ENCODE measurements at places on chromosomes 11 and 22. TPM values are rescaled to one million over a fixed set of nuclear protein-coding genes. Genes with fewer than 3 reads are reported as not detected.

GRCh38 chr11:86043765-86044503 lies 24.9 kb downstream of the PICALM start:
- H3K4me1 ChIP-seq = peaks cover 34% of the 10 kb centered on the region
- H3K4me3 ChIP-seq = no peak overlapping the region
- no peak for DNase-seq
- H3K27ac ChIP-seq = peak overlapping the region; percentile 37
- H3K36me3 ChIP-seq = no peaks in the 10 kb centered on the region
- no peaks in the 10 kb centered on the region for H3K27me3 ChIP-seq

DNA sequence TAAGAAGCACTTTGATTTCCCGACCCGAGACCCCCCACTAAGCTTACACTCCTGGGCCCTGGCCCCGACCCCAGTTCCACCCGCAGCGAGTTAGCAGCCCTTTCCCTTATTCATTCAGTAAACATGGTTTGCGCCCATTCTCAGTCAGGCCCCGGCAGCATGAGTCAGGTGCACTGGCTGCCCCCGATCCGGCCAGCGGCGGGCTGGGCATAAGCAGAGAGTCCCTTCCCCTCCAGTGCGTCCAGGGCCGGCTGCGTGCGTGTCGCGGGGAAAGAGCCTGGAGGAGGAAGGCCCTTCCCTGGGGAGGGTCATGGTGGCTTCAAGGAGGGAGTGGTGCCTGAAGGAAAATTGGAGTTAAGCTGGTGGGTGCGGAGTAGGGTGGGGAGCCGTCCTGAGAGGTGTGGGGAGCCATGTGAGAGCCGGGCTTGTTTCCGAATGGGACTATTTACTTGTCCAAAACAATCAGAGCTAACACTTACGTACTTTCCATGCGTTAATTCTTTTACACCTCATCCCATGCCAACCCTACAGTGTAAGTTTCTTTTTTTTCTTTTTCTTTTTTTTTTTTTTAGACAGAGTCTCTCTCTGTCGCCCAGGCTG lies 657 bp downstream of the IGHMBP2 start:
- peaks cover 24% of the 10 kb centered on the region for H3K4me1 ChIP-seq
- peak; percentile 3 for DNase-seq
- H3K27me3 ChIP-seq = no peaks in the 10 kb centered on the region
- H3K4me3 ChIP-seq = peak overlapping the region; percentile 83
- H3K36me3 ChIP-seq = peaks cover 7% of the 10 kb centered on the region

DNA sequence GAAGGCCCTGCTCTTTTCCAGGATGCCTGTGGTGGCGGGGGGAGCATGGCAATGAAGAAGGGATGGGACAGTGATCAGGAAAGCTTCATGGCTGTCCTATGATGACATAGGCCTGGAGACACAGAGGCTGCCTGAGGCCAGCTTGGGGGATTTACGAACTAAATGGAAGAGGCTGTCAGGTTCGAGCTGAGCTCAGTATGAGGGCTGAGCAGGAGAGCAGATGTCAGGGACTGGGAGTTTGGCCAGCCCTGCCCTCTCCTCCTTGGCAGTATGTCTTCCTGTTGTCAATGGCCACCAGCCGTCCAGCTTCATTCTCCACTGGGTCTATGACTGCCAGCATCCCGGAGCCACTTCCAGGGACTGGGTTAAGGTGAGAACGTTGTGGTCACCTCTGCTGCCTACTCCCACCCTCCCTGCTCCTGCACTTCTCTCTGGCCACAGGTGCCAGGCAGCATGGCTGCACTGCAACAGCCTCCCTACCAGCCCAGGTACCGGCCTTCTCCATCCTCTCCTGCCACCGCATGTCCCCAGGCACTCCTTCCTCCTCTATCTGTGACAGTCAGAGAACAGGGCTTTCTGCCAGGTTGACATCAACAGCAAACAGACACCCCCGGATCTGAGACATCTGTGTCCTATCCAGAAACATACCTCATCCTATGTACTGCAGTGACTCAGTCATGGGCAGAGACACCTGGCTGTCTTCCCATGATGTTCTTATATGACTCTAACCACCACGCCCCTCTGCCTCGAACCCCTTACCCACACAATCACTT lies 75.1 kb downstream of the KIRREL3 start:
- no peak for DNase-seq
- H3K36me3 ChIP-seq = no peaks in the 10 kb centered on the region
- no peak overlapping the region for H3K4me3 ChIP-seq
- no peaks in the 10 kb centered on the region for H3K27me3 ChIP-seq
- H3K27ac ChIP-seq = no peak overlapping the region

GRCh38 chr11:72773291-72773690 lies 20.6 kb downstream of the STARD10 start:
- peaks cover 6% of the 10 kb centered on the region for H3K4me1 ChIP-seq
- no peaks in the 10 kb centered on the region for H3K27me3 ChIP-seq
- no peak overlapping the region for H3K27ac ChIP-seq

DNA sequence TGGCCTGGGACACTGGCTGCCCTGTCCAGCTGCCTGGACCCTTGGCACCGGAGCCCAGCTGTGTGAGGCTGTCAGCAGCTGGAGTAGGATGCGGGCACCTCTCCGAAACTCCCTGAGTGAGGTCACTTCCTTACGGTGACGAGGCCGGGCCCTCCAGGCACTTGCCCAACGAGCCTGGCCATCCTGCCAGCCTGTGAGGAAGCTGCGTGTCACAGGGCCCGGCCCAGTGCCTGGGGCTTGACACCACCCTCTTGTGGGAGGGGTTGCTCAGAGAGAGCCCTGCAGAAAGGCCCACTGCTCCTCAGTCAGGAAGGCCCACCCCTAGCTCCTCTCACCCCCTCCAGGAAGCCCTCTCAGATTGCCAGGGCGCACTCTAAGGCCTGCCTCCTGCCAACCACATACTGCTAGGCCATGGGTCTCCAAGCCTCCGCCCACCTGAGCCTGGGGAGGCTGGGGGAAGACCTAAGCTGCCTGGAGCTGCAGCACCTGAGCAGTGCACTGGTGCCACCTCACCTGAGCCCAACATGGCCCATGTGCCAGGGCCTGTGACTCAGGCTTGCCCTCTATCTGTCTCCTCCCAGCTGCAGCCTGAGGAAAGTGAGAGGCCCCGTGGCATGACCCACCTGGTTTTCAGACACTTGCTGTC lies 4.3 kb upstream of the PHLDA2 start:
- no peaks in the 10 kb centered on the region for H3K27me3 ChIP-seq
- no peak overlapping the region for H3K4me3 ChIP-seq
- DNase-seq = peak; percentile 27

DNA sequence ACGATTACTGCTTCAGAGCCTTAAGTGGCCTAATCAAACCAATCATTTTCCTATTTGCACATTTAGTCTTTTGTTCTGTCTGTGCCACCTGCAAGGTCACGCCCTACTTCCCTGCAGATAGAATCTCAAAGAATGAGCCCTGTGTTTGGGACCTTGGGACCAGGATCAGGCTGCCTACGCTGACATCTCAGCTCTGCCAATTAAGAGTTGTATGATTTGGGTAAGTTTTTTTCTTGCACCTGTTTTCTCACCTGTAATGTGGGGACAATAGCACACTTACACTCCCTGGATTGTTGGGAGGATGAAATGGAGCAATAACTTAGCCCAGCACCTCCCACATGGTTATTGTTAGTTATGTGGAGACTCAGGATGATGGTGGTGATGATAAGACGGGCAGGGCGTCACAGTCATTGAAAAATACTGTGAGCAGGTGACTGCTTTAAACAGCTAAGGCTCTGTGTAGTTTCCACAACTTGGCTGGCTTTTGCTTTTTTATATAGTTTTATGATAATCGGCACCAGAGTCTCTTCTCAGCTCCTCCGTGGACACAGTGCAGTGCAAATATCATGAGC lies 155.0 kb downstream of the ADAMTS15 start:
- H3K4me1 ChIP-seq = no peaks in the 10 kb centered on the region
- no peak overlapping the region for H3K4me3 ChIP-seq
- no peak overlapping the region for H3K27ac ChIP-seq
- DNase-seq = no peak
- H3K36me3 ChIP-seq = no peaks in the 10 kb centered on the region

GRCh38 chr11:43825217-43825816 lies 55.3 kb upstream of the ALKBH3 start:
- H3K4me1 ChIP-seq = no peaks in the 10 kb centered on the region
- no peaks in the 10 kb centered on the region for H3K27me3 ChIP-seq
- H3K4me3 ChIP-seq = no peak overlapping the region

GRCh38 chr11:128924104-128924503 lies 18.6 kb downstream of the TP53AIP1 start:
- no peaks in the 10 kb centered on the region for H3K4me1 ChIP-seq
- no peak overlapping the region for H3K4me3 ChIP-seq
- no peak overlapping the region for H3K27ac ChIP-seq
- no peak for DNase-seq

GRCh38 chr22:47315862-47316419 lies 553.5 kb downstream of the TBC1D22A start:
- H3K4me3 ChIP-seq = no peak overlapping the region
- H3K4me1 ChIP-seq = no peaks in the 10 kb centered on the region
- DNase-seq = no peak
- no peaks in the 10 kb centered on the region for H3K36me3 ChIP-seq

GRCh38 chr11:86294026-86294425 lies 8.0 kb upstream of the HIKESHI start:
- peaks cover 1% of the 10 kb centered on the region for H3K4me1 ChIP-seq
- no peak overlapping the region for H3K4me3 ChIP-seq
- no peaks in the 10 kb centered on the region for H3K36me3 ChIP-seq
- DNase-seq = no peak

- no peaks in the 10 kb centered on the region for H3K4me1 ChIP-seq
- H3K27me3 ChIP-seq = peaks cover 4% of the 10 kb centered on the region
- H3K4me3 ChIP-seq = no peak overlapping the region
Observed at GRCh38 chr11:94658386-94658785, 91.2 kb downstream of the PIWIL4 start.

DNA sequence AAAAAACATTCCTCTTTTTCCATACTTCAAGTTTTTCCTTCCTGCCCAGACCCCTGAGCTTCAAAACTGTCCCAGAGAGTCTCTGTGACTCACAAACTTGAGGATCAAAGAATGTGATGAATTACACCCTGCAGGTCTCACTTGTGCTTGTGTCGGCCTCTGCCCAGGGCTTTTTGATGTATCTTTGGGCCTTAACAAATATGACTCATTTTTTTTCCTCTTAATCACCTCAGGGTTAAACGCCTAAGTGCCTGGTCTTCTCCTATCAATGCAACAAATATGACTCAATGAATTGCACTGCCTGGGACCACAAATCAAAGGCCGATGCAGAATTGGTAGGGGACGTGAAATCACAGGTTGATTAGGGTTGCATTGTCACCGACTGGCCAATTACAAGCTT lies 267.7 kb downstream of the LARGE1 start:
- H3K27me3 ChIP-seq = no peaks in the 10 kb centered on the region
- H3K36me3 ChIP-seq = no peaks in the 10 kb centered on the region

DNA sequence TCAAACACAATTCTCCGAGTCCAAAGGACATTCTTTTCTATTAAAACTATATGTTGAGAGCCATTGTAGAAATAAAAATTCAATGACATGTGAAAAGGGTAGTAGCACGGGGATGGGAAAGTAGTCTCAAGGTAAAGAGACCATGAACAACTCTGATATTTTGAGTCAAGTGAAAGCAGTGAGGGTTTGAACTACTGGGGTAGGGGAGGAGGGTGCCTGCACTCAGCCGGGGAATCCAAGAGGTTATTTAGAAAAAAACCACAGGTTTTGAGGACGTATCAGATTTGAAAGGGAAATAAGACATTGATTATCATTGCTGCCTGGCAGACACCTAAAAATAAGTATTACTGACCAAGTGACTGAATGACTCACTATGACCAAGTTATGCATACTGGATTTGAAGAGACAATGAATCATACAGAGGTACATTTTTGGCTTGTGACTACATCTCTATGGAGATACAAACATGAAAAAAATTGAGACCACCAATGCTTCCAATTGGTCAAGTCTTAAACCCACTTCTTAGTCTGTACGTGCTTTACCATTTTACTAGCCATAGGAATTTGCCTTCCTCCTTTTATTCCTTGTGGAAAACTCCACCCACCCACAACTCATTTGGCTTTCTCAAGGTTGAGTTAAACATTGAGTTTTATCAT lies 2.2 kb upstream of the OR52H1 start:
- no peaks in the 10 kb centered on the region for H3K4me1 ChIP-seq
- H3K27ac ChIP-seq = no peak overlapping the region
- no peak for DNase-seq
- H3K4me3 ChIP-seq = no peak overlapping the region

DNA sequence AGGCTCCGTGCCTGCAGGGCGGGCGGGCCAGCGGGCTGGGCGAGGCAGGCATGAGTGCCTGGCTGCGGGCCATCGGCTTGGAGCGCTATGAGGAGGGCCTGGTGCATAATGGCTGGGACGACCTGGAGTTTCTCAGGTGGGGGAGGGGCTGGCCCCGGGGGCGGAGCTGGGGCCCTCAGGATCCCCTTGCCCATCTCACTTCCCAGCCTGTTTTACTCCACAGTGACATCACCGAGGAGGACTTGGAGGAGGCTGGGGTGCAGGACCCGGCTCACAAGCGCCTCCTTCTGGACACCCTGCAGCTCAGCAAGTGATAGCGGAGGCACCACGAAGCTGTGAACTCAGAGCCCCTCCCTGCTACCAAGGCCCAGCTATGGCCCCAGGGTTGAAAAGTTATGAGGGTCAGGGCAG lies 5.9 kb downstream of the PHOX2A start:
- H3K4me3 ChIP-seq = no peak overlapping the region
- no peak overlapping the region for H3K27ac ChIP-seq
- H3K27me3 ChIP-seq = peaks cover 43% of the 10 kb centered on the region

GRCh38 chr22:20551805-20552442 lies 44.5 kb downstream of the MED15 start:
- H3K27me3 ChIP-seq = no peaks in the 10 kb centered on the region
- peaks cover 12% of the 10 kb centered on the region for H3K36me3 ChIP-seq
- H3K27ac ChIP-seq = peak overlapping the region; percentile 82
- H3K4me3 ChIP-seq = no peak overlapping the region
- DNase-seq = peak; percentile 46

- H3K27ac ChIP-seq = no peak overlapping the region
- no peak overlapping the region for H3K4me3 ChIP-seq
- H3K36me3 ChIP-seq = no peaks in the 10 kb centered on the region
- DNase-seq = no peak
- no peaks in the 10 kb centered on the region for H3K4me1 ChIP-seq
Observed at GRCh38 chr11:124970925-124971324, 16.9 kb downstream of the CCDC15 start.

Gene ACR
- total RNA-seq = not detected

Gene SHANK3
- 0.22 TPM for total RNA-seq

Gene C22orf42
- not detected for total RNA-seq

Gene MRPL23
- total RNA-seq = 57.3 TPM

Gene PRG3
- not detected for total RNA-seq

Gene LIF
- 3.3 TPM for total RNA-seq

Gene TSPO
- total RNA-seq = 78.4 TPM

Gene SF3A1
- 323 TPM for total RNA-seq

Gene RIBC2
- total RNA-seq = 0.61 TPM
